ENCODE measurements at places on chromosomes 4 and X. TPM values are rescaled to one million over a fixed set of nuclear protein-coding genes. Genes with fewer than 3 reads are reported as not detected.

GRCh38 chrX:115949900-115950822 lies 220.4 kb upstream of the AGTR2 start:
- DNase-seq = no peak

GRCh38 chr4:109967798-109968520 lies 55.3 kb downstream of the EGF start:
- no peak for DNase-seq

GRCh38 chr4:112287258-112287989 lies 1.7 kb upstream of the TIFA start:
- peak; percentile 38 for DNase-seq

DNA sequence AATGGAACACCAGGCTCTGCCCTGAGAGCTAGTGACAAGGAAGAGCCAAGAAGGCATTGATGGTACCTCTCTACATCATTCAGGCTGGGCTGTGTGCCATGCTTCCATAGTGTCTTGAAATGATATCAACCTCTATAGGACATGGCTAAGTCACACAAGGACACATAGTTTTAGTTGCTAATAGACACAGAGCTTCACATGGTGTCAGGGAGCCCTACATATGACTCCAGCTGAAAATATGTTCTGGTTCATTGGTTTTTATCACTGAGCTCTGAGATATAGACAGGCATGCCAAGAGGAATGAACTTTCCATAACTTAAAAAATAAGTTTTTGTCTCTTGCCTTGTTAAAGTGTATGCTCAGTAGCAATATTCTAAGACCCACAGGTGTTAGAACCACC lies 72.1 kb upstream of the PRKG2 start:
- DNase-seq = no peak

The C4orf46 gene
- 18.1 TPM for total RNA-seq
